ENCODE measurements at places on chromosomes 12 and 14.

- no peak for DNase-seq
These were observed 69.2 kb downstream of the NOVA1 start for GRCh38 chr14:26528415-26529182.

DNA sequence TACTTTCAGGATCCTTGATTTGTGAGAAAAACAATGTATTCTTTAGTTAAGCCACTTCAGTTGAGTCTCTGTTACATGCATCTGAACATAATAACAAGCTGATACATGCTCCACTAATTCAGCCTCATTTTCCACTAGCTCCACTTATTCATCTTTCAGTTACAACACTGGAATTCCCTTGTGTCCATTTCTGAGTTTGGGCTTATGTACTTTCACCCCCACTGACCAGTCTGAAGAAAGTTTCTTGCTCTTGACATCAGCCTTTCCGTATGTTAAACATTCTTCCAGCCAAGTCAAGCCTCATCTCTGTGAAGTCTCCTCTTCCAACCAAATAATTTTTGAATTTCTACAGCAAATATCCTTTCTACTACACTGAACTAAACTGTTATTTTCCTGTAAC lies 592.5 kb upstream of the NOVA1 start:
- DNase-seq: no peak

DNA sequence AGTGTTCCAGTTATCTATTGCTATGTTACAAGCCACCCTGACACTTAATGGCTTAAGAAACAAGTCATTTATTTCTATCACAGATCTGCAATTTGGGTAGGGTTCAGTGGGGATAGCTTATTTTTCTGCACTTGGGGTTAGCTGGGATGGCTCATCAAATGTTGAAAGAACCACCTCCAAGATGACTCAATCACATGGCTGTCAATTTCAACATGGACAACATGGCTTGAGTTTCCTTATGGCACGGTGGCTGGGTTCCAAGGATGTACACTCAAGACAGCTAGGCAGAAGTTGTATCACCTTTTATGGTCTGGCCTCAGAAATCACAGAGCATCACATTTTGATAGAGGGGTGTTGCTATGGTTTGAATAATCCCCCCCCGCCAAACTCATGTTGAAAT lies 24.5 kb upstream of the IGF1 start:
- DNase-seq: no peak

GRCh38 chr14:95660651-95661515 lies 25.3 kb upstream of the TCL1B start:
- DNase-seq: no peak

DNA sequence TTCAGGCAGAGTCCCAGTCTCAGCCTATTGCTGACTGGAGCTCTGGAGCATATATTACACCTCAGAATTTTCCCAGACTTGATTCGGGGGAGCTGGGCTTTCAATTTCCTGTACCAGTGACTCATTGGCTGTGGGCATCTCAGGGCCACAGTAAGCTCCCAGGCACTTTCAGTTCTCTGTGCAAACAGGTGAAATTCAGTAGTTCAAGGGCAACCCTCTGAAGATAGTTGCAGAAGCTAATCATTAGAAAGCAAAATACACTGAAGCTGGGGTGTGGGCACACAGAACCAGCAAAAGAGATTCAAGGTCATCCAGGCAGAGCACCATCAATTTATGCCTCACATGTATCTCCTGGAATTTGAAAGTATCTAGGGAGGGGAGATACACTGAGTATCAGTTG lies 8.1 kb upstream of the NIN start:
- no peak for DNase-seq

GRCh38 chr12:29582146-29582545 lies 84.7 kb upstream of the OVCH1 start:
- DNase-seq: no peak

- DNase-seq: no peak
These were observed 35.1 kb downstream of the SPX start for GRCh38 chr12:21561158-21561557.

DNA sequence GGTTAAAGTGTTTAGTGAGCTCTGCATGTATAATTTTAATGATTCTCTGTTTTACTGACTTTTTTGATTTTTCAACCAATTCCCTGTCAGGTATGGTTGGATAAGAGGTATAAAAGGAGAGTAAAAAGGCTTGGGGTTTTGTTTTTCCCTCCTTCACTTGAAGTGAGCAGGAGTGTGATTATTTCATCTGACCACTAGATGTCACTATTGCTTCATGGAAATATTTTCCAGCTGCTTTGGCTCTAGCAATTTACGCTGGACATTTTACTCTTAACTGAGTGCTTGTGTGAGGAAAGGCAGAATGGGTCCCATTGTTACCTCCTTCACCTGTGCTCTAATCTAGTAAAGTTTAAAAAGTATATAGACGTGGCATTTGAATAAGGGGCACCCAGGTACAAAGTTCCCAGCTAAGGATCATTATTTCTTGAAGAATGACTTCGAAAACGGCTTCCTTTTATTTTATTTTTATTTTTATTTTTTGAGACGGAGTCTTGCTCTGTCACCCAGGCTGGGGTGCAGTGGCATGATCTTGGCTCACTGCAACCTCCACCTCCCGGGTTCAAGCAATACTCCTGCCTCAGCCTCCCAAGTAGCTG lies 66.5 kb downstream of the TBC1D30 start:
- peak; percentile 6 for DNase-seq

DNA sequence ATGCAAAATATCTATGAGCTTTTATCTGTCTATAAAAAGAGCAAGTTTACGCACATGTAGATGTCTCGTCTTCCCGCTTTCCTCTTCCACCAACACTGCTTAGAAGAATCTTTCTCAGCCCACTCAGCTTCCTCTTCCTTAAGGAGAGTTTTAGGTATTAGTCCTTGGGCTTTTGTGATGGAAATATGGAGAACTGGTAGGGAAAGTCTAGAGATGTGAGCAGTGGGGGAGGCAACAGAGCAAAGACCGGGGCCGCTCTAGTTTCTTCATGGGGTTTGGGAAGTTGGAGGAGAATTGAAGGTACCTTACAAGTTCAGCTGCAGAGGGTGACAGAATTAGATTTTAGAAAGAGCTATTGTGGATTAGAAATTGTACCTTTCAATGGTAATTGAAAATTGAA lies 56.3 kb upstream of the CPNE8 start:
- no peak for DNase-seq

DNA sequence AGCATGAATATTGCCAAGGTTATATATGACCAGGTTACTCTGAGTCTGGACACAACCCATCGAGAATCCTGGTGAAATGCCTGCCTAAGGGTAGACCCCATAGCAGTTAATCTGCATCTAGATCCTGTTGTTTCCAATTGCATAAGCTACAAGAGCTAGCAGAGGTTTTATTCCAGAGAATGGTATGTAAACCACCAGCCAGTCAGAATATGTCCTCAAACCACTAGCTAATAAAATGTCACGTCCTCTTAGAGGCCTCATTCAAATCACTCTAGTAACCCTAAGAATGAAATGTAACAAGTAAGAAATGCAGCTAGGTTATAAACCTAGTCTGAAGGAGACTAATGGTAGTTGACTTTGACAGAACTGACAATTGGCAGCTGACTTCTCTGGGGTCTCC lies 9.0 kb upstream of the YLPM1 start:
- DNase-seq: no peak

DNA sequence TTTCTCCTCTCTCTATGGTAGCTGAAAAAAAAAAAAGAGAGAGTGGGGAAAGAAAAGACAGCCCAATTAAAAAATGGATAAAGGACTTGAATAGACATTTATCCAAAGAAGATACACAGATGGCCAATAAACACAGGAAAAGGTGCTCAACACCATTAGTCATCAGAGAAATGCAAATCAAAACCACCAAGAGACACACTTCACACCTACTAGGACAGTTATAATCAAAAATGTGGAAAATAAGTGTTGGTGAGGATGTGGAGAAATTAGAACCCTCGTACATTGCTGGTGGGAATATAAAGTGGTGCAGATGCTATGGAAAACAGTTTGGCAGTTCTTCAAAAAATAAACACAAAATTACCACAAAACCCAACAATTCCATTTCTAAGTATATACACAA lies 172.4 kb upstream of the GRIN2B start:
- DNase-seq: no peak

DNA sequence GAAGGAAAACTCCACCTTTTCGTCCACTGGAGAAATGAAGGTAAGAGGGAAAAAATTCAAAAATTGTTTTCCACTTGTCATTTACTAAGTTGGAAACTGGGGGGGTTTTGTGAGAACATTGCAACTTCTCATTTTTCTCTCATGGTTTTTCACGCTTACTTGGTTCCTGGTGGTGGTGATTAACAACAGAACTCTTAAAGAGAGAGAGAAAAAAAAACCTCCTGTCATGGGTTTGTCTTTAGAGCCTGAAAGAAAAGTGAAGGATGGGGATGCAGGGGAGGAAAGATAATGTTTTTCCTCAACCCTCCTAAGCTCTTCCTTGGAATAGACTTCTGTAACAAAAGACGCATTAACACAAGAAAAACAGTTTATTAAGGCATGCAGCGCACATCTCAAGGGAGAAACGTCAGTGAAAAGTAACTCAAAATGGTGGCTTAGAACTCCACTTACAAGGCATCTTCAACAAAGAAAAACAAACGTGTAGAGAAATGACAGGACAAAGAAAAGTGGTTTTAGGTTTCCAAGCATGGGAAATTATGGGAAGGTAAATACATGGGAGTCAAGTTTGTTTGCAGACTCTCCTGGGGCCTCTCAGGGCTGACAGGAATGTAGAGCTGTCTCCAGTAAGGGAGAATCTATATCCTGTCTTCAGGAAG lies 81.9 kb upstream of the ATF7IP start:
- no peak for DNase-seq

GRCh38 chr14:89435892-89436656 lies 19.0 kb upstream of the FOXN3 start:
- no peak for DNase-seq

GRCh38 chr14:79511146-79511545 lies 700.2 kb downstream of the DIO2 start:
- no peak for DNase-seq

DNA sequence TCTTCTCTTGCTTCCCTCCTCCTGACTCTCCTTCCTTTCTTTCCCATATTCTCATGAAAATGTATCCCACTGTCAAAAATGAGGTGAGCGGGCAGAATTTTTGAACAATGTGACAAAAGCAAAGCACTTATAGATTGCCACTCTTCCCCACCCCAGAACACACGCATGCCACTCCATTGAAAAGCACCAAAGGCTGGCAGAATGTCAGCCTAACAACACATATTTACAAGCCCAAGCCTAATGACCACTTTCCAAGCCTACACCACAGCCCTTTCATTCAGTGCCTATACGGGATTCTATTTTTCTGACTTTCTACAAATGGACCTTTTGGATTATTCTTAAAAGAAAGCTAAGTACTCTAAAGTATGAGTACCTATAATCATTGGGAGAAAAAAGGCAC lies 62.9 kb upstream of the METAP2 start:
- DNase-seq: no peak

DNA sequence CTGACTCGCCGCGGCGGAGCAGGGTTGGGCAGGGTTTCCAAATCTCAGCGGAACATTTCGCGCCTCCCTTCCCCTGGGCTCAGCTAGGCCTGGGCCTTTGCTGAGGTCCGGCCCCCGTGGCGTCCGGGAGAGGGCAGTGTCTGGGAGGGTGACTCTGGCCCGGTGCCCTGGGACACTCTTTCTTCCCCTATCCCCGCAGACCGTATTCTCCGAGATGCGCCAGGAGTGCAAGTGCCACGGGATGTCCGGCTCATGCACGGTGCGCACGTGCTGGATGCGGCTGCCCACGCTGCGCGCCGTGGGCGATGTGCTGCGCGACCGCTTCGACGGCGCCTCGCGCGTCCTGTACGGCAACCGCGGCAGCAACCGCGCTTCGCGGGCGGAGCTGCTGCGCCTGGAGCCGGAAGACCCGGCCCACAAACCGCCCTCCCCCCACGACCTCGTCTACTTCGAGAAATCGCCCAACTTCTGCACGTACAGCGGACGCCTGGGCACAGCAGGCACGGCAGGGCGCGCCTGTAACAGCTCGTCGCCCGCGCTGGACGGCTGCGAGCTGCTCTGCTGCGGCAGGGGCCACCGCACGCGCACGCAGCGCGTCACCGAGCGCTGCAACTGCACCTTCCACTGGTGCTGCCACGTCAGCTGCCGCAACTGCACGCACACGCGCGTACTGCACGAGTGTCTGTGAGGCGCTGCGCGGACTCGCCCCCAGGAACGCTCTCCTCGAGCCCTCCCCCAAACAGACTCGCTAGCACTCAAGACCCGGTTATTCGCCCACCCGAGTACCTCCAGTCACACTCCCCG lies 3.0 kb downstream of the WNT1 start:
- no peak for DNase-seq

GRCh38 chr14:38866461-38866860 lies 236.6 kb downstream of the SEC23A start:
- DNase-seq: no peak

- DNase-seq: no peak
These were observed 89.7 kb upstream of the PARP11 start for GRCh38 chr12:3962631-3963483.

DNA sequence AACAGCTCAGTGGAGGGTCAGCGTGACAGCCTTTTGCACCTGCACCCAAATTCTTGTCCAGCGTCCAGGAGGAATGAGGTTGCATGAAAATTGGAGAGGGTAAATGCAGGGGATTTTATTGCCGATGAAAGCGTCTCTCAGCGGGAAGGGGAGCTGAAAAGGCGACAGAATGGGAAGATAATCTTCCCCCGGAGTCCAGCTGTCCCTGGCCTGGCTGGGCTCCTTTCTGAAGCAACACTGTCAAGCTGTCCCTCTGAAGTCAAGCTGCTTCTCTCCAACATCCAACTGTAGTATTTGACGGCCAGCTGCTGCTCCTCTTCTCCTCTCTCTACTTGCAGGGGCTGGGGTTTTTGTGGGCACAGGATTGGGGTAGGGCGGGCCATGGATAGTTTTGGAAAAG lies 32.7 kb downstream of the NOPCHAP1 start:
- DNase-seq: peak; percentile 75

DNA sequence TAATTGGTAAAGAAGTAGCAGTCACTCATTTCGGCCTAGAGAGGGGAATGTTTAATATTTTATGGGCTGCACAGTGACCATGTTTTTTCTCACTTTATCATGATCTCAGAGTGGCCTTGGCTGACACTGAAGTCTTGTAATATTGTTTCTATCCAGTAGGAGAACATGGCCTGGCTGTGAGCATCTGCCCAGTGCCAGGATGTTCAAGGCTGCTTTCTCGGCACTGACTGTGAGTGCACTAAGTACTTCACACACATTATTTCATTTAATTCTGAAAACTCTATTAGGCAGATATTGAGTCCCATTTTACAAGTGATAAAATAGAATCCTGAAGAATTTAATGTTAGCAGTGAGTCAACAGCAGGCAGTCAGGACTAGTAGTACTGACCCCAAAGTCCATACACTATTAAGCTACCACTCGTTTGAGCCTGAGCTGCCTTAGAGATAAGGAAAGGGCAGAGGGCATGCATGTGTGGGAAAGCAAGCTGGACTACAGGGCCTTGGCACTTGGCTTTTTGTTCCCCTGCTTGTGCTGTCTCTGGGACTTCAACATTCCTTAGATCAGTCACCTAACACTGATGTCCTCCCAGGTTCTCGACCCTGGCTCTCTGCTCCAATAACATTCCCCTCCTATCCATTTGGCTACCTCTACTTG lies 42.2 kb upstream of the APPL2 start:
- no peak for DNase-seq

GRCh38 chr12:62767496-62767895 lies 167.5 kb downstream of the PPM1H start:
- DNase-seq: no peak

- DNase-seq: no peak
These were observed 12.2 kb downstream of the DEGS2 start for GRCh38 chr14:100147181-100147631.

GRCh38 chr12:85182699-85183098 lies 97.3 kb upstream of the ALX1 start:
- DNase-seq: no peak
